Immature natural killer cell (primary cell): ENCODE measurements at places on chromosomes 2 and 18.

DNA sequence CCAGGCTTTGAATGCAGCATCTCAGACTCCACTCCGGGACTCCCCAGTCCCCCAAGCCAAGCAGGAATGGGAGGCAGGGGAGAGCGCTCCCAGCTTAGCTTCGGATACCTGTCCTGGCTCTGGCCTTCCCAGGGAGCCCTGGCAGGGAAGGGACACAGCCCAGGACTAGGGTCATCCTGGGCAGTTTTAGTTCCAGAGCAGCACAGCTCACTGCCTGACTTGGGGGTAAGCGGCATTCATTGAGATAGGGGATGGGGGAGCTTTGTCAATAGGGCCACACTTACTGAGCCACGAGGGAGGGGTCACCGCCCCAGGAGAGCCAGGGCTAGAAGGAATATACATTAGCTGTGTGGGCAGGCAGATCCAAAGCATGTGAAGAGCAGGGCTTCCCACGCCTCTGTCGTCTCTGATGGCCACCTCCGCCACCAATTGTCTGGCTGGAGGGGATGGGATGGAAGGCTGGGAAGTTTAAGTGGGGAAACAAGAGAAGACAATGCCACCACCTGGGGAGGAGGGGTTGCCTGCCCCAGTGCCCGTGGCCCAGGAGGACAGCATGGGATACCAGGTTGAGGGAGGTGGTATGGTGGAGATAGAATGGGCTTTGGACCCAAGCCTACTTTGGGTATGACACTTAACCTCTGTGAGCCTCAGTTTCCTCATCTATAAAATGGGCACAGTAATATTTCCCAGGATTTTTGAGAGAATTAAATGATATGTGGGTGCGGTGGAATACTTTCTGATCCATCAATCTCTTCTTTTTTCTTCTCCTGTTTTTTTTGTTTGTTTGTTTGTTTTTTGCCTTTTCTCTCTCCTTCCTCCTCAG, 40.2 kb downstream of the SCTR start:
- DNase-seq: no peak
- no peaks in the 10 kb centered on the region for H3K36me3 ChIP-seq
- no peak overlapping the region for H3K4me3 ChIP-seq
- no peaks in the 10 kb centered on the region for H3K4me1 ChIP-seq
- H3K27me3 ChIP-seq: peaks cover 8% of the 10 kb centered on the region

GRCh38 chr2:11097854-11098387, 57.3 kb upstream of the SLC66A3 start:
- no peaks in the 10 kb centered on the region for H3K36me3 ChIP-seq
- H3K27me3 ChIP-seq: peaks cover 5% of the 10 kb centered on the region
- no peaks in the 10 kb centered on the region for H3K4me1 ChIP-seq
- no peak overlapping the region for H3K4me3 ChIP-seq
- H3K27ac ChIP-seq: no peak overlapping the region

GRCh38 chr2:120326066-120326465, 19.9 kb upstream of the INHBB start:
- H3K36me3 ChIP-seq: no peaks in the 10 kb centered on the region
- DNase-seq: no peak
- H3K4me1 ChIP-seq: no peaks in the 10 kb centered on the region
- no peak overlapping the region for H3K4me3 ChIP-seq
- peaks cover 7% of the 10 kb centered on the region for H3K27me3 ChIP-seq

GRCh38 chr2:177175917-177176668, 36.5 kb upstream of the HNRNPA3 start:
- H3K36me3 ChIP-seq: no peaks in the 10 kb centered on the region
- no peak for DNase-seq
- H3K27ac ChIP-seq: no peak overlapping the region
- H3K4me3 ChIP-seq: no peak overlapping the region
- H3K4me1 ChIP-seq: peaks cover 11% of the 10 kb centered on the region
- H3K27me3 ChIP-seq: peaks cover 2% of the 10 kb centered on the region

DNA sequence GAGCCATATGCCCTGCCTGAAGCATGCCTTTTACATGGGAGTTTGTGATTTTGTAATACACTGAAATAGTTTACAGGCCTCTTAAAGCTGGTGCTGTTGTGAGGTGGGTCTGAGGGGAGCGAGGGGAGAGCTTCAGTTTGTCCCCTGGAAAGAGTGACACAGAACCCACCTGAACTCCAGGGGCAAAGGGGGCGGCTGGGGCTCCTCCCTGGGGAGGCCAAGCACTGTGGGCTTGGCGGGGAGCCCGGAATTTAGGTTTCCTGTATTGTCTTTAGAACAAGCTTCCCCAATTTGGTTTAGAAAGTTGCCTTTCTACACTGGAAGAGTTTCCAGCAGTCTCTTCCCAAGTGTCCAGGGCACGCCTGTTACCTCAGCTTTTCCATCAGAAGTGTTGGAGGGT, 75.7 kb downstream of the VAPA start:
- H3K27ac ChIP-seq: no peak overlapping the region
- no peaks in the 10 kb centered on the region for H3K4me1 ChIP-seq
- no peaks in the 10 kb centered on the region for H3K36me3 ChIP-seq
- DNase-seq: no peak
- no peak overlapping the region for H3K4me3 ChIP-seq

DNA sequence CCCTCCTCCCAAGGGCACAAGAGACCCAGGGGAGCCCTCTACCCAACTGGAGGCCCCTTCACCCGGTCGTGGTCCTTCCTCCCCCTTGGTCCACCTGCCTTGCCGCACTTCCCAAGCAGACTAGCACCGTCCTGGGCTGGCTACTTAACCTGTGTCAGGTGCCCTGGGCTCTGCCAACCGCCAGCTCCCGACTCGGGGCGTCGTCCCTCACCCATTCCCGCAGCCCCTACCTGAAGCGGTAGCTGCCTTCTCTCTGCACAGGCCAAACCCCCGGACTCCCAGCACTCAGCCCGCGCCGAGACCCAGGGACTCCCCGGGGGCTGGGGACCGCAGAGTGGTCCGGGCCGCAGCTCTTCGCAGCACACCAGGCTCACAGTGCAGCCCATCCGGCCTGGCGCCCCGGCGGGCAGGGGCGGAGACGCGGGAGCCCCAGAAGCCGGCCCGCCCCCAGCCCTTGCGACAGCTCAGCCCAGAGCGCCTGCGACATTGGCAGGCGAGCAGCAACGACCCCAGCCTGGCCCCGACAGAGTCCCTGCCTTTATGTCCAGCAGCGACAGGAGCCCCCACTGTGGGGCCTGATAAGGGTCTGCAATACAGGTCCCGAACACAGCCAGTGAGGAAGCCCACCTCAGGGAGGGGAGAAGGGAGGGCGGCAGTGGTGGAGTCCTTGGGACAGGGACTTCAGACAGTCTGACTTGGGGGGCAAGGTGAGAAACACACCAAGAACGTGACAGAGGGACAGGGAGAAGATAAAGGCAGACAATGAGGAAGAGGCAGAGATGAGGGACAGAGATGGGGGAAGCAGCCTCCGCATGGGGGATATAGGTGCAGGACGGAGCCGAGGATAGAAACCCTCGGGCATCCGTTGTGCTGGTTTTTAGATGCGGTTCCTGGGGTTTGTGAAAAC, 31.0 kb upstream of the TNS1 start:
- peaks cover 10% of the 10 kb centered on the region for H3K27me3 ChIP-seq
- H3K36me3 ChIP-seq: no peaks in the 10 kb centered on the region
- H3K4me1 ChIP-seq: peaks cover 21% of the 10 kb centered on the region
- H3K27ac ChIP-seq: peak overlapping the region; percentile 52

- DNase-seq: no peak
- H3K27ac ChIP-seq: no peak overlapping the region
- H3K27me3 ChIP-seq: peaks cover 3% of the 10 kb centered on the region
These were observed 1018.9 kb upstream of the ZEB2 start for GRCh38 chr2:145538661-145539350.

DNA sequence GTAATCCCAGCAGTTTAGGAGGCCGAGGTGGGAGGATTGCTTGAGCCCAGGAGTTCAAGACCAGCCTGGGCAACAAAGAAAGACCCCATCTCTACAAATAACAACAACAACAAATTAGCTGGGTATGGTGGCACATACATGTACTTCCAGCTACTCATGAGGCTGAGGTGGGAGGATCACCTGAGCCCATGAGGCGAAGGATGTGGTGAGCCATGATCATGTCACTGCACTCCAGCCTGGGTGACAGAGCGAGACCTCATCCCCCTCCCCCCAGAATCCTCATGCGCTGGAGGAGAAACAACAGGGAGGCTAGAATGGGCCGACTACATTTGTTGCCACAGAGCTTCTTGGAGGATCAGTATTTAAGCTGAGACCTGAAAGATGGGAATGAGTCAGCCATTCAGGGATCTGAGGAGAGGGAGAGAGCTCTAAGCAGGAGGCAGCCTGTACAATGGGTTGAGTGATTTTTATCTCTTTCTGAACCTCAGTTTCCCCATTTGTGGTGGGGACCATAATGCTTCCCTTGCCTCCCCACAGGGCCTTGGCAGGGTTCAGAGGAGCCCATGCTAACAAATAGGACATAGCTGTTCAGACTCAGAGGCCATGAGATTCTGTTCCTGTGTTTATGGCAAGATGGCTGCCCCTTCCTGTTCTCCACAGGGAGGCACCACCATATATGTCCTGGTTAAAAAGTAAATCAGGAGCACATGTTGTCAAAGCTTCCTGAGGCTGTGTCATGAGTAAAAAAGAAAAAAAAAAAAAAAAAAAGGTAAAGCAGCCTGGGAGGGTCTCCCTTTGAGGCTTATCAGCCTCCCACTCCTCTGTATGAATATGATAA, 131.4 kb upstream of the HAAO start:
- no peak overlapping the region for H3K4me3 ChIP-seq
- no peaks in the 10 kb centered on the region for H3K4me1 ChIP-seq
- H3K36me3 ChIP-seq: no peaks in the 10 kb centered on the region
- H3K27ac ChIP-seq: no peak overlapping the region

DNA sequence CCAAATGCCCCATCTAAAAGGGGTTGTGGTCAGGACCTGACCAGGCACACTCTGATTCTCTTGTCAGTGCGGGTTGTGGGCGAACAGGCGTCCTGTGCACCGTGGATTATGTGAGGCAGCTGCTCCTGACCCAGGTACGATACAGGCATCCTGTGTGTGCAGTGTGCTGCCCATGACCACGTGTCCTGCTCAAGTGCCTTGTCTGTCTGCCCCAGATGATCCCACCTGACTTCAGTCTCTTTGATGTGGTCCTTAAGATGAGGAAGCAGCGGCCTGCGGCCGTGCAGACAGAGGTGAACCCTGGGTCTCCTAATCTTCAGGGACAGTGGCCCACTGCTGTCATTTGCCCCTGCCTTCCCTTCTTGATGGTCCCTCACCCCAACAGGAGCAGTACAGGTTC, 14.6 kb downstream of the PTPN18 start:
- H3K36me3 ChIP-seq: peaks cover 21% of the 10 kb centered on the region
- H3K4me3 ChIP-seq: peak overlapping the region; percentile 98
- H3K4me1 ChIP-seq: peaks cover 54% of the 10 kb centered on the region
- peak overlapping the region; percentile 99 for H3K27ac ChIP-seq
- H3K27me3 ChIP-seq: no peaks in the 10 kb centered on the region
